ENCODE measurements at places on chromosomes 6 and 20.

- DNase-seq, result no peak
These were observed 962.1 kb downstream of the GRIK2 start for GRCh38 chr6:102355578-102355977.

GRCh38 chr20:44752099-44752931, 6.7 kb downstream of the KCNK15 start:
- no peak for DNase-seq

- no peak for DNase-seq
These were observed 17.6 kb downstream of the ARID1B start for GRCh38 chr6:156794546-156795354.

- DNase-seq, result peak; percentile 9
These were observed 92.1 kb downstream of the TASP1 start for GRCh38 chr20:13546497-13547131.

DNA sequence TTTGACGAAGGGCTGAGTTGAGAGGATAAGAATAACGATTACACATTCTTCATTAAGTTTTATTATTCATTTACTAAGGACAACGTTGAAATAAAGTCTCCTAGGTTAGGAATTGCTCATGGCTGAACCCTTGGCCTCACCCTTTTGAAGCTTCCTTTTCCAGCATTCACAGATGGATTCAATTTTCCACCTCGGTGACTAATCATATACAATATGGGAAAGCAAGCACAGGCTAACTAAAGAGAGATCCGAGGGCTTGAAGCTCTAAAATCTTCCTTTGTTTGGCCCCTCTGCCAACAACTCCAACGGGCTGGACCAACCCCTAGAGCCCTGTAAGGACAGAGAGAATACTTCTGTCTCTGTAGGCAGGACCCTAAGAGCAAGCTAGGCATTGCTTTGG, 159.5 kb downstream of the SOD2 start:
- DNase-seq, result no peak

GRCh38 chr6:166465671-166466087, 82.9 kb upstream of the MPC1 start:
- no peak for DNase-seq

- DNase-seq, result no peak
These were observed 56.7 kb downstream of the SLC22A1 start for GRCh38 chr6:160178271-160178670.

DNA sequence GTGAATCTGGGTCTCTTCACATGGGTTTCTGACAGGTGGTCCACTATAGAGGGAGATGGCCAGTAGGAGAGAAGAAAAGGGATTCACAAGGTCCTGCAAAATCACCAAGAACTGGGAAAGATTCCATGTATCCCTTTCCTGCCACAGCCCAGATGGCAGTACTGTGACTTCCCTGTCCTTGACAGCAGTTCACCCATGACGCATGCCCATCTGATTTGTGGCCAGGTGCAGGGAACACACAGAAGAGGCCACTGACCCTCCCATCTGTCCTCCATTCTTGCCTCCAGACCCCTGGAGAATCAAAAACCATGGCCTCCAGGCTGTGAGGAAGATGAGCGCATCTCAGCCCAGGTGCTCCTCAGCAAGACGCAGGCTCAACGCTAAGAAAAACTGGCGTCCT, 183.1 kb upstream of the RREB1 start:
- DNase-seq, result no peak

GRCh38 chr6:142892254-142893021, 52.5 kb downstream of the HIVEP2 start:
- DNase-seq, result no peak

DNA sequence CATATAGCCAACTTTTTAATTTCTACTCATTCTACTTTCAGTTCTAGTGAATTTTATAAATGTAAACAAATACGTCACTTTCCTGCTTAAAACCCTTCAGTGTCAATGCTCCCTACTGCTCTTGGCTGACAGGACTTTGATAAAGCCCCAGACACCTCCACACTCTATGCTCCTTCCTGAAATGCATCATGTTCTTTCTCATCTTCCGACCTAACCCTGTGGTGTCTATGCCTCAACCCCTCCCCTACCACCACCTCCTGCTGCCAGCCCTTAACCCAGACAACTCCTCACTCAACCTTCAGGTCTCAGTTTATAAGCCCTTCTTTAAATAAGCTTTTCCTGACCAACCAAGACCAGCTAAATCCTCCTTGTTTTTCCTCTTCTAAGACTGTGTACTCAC, 19.1 kb downstream of the TLDC2 start:
- DNase-seq, result no peak

- DNase-seq, result no peak
These were observed 86.4 kb upstream of the FRMD1 start for GRCh38 chr6:168165373-168165772.

GRCh38 chr6:144152334-144152900, 2.1 kb downstream of the STX11 start:
- no peak for DNase-seq

GRCh38 chr6:156791320-156791850, 14.2 kb downstream of the ARID1B start:
- DNase-seq, result no peak

GRCh38 chr6:112620812-112621569, 273.9 kb downstream of the RFPL4B start:
- DNase-seq, result no peak

GRCh38 chr6:51511081-51511480, 576.3 kb downstream of the PKHD1 start:
- no peak for DNase-seq

- DNase-seq, result no peak
These were observed 85.6 kb downstream of the UBE3D start for GRCh38 chr6:82980086-82980485.

GRCh38 chr6:15368186-15368585, 122.3 kb downstream of the JARID2 start:
- no peak for DNase-seq

DNA sequence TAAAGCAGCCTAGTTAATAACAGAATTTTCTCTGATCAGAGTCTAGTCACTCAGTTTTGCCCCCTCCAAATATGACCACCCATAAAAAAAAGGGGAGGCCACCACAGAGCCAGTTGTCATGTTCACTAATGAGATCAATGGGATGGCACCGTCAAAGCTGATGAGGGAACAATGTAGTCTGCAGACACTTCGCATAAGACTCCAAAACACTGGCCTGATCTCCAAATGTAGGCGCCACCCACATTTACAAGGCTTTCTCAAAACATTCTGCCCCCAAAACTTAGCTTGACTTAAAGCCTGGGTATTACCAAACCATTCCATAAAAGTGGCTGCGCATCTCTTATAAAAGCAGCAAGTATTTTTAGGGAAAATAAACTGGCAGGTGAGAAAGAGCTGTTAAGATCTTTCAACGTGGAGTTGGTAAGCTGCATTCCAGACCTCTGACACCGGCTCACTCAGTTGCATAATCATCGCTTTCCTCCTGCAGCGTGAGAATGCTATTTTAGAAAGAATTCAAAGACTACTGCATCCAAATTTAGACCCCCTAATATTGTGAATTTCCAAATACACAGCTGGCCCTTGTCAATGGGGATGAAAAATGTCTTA, 59.3 kb downstream of the TBC1D7 start:
- DNase-seq, result no peak

- no peak for DNase-seq
These were observed 13.4 kb downstream of the IYD start for GRCh38 chr6:150382171-150382570.

GRCh38 chr6:138538390-138539031, 39.2 kb upstream of the NHSL1 start:
- DNase-seq, result no peak

DNA sequence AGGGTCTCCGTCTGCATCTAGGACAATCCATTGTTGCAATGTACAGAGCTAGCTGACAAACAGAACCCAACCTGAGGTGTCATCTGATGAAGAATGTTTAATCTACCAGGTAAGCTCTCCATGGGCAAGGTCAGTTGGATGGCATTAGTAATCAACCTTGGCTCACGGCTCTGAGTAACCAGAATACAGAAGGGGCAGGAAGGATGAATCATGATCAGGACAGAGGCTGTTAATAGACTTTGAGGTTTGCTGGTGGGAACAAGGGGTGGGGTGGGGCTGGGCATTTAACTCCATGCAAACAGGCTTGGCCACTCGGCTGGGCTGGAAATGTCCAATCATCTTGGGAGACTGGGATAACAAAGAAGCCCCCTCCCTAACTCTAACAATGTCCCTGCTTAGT, 77.1 kb upstream of the MRPS10 start:
- DNase-seq, result no peak

GRCh38 chr20:50983321-50983720, 24.7 kb downstream of the MOCS3 start:
- DNase-seq, result no peak

GRCh38 chr6:71619836-71620235, 266.5 kb upstream of the RIMS1 start:
- no peak for DNase-seq

DNA sequence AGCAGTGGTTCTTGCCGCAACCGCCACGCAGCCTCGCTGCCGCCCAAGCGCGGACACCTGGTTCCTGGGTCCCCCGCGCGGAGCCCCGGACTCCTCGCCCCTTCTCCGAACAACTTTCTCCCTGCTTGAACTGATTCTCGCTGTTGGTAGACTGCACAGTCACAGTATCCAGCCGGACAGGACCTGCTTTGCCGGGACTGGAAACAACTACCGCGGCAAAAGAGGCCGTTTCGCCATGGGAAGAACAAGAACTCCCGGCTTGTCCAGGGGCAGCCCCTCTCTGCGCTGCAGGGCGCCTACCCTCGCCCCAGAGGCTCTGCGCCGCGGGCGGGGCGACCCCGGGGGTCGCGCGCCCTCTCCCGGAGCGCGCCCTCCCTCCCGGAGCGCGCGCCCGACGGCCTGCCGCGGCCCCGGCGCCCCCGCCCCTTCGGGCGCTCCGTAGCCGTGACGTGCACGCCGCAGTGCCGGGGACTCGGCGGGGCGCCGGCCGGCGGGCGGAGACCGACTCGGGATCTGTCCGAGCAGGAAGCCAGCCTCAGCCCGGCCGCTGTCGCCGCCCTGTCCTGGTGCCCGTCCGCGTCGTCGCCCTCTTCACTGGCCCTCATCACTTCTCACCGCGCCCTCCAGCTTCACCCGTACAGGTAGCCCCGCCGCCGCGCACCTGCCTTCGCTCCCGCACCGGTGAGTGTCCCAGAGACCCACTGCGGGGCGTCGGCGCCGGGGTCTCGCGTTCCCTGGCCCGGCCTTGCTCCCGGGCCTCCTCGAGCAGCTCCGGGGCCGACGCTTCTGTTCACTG, at the start of gene MYO6:
MYO6 (plus strand) TSS at position 497 of the 796 bp plus-strand sequence. CDS start 68,309 bp downstream, outside the sequence.
- DNase-seq, result no peak

DNA sequence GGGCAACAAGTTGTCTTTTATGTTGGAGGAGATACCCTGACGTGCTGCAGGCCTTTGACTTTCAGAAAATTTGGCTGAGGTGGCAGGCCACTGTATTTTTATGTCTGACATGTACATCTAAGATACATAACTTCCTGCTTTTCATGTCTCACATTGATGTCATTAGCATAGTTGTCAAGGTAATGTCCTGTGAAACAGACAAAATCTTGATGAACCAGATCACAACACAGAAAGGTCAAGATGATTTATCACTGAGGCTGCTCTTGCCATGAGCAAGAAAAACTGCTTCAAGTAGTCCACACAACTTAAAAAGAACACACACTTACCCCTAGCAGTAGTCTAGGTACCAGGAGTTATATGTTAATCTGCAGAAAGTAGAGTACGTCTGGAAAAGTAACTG, 50.2 kb upstream of the GNRH2 start:
- no peak for DNase-seq

GRCh38 chr20:64063389-64064144, 569 bp downstream of the TCEA2 start:
- no peak for DNase-seq

DNA sequence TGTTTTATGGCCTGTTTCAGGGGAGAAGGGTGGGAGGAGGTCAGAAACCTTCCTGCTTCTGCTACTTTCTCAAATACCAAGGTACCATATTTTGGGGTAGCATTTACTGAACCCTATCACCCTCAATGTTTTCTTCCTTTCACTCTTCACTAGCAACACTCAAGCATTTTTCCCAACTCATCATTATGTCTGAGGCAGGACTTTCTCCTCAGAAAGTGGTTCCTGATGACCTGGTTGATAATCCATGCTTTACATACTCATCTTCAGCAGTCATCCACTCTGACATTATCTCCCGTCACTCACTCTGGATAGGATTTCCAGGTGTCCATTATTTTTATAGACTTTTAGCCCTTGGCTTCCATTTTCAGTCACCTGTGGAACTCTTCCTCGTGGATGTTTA, 21.1 kb downstream of the ZNF292 start:
- no peak for DNase-seq

GRCh38 chr6:3320238-3320811, 61.6 kb downstream of the PSMG4 start:
- no peak for DNase-seq

DNA sequence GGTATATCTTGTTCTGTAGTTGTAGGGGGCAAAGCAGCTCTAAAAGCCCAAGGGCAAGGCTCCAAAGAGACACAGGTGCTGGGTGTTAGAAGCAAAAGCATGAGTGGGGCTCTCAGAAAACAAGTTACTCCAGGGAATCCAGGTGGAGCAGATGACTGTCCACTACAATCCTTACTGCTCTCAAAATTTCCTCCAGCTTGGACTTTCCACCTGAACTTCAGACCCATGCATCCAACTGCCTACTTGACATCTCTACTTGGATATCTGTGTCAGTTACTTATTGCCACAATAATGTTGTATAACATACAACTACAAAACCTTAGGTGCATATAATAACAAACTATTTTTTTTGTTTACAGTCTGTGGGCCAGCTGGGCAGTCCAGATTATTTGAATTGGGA, 22.8 kb upstream of the DTNBP1 start:
- DNase-seq, result no peak

GRCh38 chr6:139126931-139127330, 7.9 kb upstream of the HECA start:
- no peak for DNase-seq

GRCh38 chr20:57188576-57189079, 77.8 kb downstream of the BMP7 start:
- DNase-seq, result no peak

DNA sequence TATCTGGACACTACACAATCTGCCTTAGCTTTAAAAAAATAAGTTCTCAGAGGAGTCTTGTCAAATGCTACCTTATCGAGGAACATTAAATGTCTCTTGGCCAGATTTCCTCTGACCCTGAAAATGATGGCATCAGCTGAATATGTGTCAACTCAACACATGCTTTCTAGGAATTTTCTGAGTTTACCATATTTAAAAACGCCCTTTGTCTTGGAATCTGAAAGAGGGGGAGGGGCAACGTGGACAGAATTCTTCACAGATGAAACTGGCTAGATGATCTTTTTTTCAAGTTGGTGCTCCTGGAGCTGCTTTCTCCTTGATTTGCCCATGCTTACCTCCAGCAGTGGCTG, 5.1 kb downstream of the SOX4 start:
- DNase-seq, result no peak

- DNase-seq, result no peak
These were observed 39.7 kb downstream of the TRMT11 start for GRCh38 chr6:126026001-126026400.

- DNase-seq, result no peak
These were observed 77.3 kb downstream of the GRM4 start for GRCh38 chr6:34068462-34069044.

- no peak for DNase-seq
These were observed 600 bp downstream of the XPO5 start for GRCh38 chr6:43575105-43575771.

All from stimulated activated CD8-positive, alpha-beta memory T cell treated with anti-CD3 and anti-CD28 coated beads, Interleukin-15, amount 100 ng/mL, for 4 hours (primary cell).